ENCODE measurements at places on chromosomes 2 and 18.

DNA sequence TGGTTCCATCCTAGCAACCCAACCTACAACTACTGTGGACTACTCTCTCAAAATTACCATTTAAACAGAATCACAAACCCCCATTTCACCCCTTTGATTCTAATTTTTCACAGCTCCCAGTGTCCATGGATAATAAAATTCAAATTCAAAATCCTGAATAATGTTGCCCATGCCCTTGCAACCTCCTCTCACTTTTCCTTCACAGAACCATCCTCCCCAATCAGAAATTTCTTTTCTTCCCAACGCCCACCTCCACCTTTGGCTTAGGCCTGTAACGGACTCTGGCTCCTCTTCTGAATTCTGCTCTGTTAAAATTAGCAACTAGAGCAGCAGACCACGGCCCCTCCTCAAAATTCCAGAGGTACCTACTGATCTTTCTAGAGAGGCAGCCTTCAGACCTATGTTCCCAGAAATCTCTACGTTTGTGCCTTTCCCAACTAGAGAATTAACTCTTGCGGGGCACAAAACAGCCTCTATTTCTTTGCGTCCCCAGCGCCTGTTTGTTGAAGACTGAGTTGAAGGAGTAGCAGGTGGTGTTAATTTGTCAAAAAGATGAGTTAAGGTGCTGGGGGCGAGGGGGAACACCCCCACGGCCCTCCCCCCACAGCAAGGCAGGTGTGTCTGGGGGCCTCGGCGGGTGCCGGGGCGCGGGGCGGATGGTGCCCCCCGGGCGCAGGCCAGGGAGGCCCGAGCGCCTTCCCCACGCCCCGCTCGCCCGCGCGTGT lies 428 bp upstream of the MAP3K20 start:
- DNase-seq: no peak

- peak; percentile 43 for DNase-seq
Observed at GRCh38 chr18:28903306-28903705, 726.4 kb upstream of the CDH2 start.

GRCh38 chr2:207533461-207534008 lies 3.8 kb downstream of the CREB1 start:
- no peak for DNase-seq

DNA sequence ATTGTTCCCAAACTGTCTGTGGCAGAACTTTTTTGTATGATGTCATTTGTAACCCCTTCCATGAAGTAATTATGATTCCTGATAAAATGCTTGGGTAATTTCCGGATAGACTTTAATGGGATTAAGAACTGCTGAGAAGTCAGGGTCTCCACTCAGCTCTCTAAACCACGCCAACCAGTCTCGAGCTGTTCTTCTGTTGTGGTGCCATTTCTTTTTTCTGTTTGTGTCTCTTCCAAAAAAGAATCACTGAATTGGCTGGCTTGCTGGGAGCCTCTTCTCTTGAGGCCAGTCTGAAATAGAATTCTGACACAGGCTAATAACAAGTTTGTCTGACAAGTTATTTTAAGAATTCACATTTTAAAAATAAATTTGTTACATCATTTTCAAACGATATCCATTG lies 198.9 kb downstream of the BCL2 start:
- no peak for DNase-seq

- DNase-seq: no peak
Observed at GRCh38 chr18:5419030-5419429, 123.5 kb upstream of the ZBTB14 start.

All from fibroblast of skin of right quadriceps (primary cell).